Ovary (tissue), 10 donors: ENCODE measurements at places on chromosomes 2 and 18. TPM values are rescaled to one million over a fixed set of nuclear protein-coding genes. Genes with fewer than 3 reads are reported as not detected.

- no peak overlapping the region for H3K4me3 ChIP-seq
- H3K27ac ChIP-seq: no peak overlapping the region
- no peak for DNase-seq
- H3K27me3 ChIP-seq: no peaks in the 10 kb centered on the region
These were observed 287.2 kb downstream of the RDH14 start for GRCh38 chr2:18273205-18273604.

- no peaks in the 10 kb centered on the region for H3K36me3 ChIP-seq
- H3K4me1 ChIP-seq: no peaks in the 10 kb centered on the region
- no peak overlapping the region for H3K4me3 ChIP-seq
- H3K27me3 ChIP-seq: no peaks in the 10 kb centered on the region
- DNase-seq: no peak
These were observed 58.7 kb downstream of the ABCG8 start for GRCh38 chr2:43897492-43897891.

DNA sequence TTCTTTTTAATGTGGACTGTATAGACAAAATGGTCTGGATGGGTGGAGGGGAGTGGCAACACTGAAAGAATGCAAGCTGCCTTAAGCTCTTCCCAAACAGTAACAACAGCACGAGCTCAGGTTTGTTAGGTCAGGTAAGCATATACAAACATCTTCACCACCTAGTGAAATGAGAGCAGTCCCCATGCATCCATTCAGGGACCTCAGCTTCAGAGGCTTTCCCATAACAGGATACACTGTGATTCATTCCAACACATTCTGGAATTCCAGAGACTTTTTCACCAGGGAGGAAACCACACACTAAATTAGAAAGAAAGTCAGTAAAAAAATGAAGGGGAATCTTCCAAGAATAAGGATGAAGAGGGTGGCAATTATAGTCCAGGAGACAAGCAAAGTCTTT, 50.4 kb upstream of the BZW1 start:
- H3K27me3 ChIP-seq: no peaks in the 10 kb centered on the region
- H3K4me3 ChIP-seq: no peak overlapping the region
- DNase-seq: no peak
- H3K27ac ChIP-seq: no peak overlapping the region
- H3K36me3 ChIP-seq: no peaks in the 10 kb centered on the region
- H3K4me1 ChIP-seq: no peaks in the 10 kb centered on the region

DNA sequence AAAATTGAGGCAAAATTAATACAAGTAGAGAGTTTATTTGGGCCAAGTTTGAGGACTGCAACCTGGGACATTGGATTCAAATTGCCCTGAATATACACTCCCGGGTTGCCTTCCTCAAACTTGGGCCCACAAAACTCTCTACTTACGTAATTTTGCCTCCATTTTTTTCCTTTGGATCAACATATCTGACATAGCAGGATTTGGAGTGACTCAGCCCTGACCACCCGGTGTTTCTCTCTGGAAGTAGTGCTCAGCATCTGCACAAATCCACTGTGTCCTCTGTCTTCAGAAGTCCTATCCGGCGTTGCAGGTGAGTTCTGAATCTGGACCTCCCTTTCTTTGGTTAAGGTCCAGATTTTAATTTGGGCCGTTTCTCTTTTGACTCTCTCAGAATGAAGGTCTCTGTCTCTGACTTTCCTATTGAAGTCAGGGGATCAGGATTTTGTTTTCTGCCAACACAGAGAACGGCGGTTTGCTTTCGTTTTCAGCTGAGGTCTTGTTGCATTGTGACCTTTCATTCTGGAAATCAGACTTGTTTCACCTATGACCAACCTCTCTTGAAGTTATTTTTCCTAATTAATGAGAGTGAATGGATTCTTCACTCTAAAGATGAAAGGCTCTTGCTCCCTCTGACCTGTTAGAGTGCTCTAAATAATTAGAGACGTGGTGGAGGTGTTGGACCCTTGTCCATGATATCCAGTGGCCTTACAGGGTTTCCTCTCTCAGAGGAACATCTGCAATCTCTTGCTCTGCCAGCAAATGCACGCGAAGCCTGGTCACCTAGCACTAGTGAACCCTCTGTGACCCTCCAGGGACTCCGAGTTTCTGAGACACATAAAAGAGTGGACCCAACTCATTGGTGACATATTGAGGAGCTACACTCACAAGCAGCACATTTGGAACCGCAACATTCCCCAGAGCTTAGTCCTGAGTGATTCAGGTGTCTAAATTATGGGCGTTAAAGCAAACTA, 13.6 kb downstream of the TCF23 start:
- no peak overlapping the region for H3K4me3 ChIP-seq
- no peaks in the 10 kb centered on the region for H3K27me3 ChIP-seq
- peaks cover 6% of the 10 kb centered on the region for H3K4me1 ChIP-seq
- no peak for DNase-seq
- H3K27ac ChIP-seq: no peak overlapping the region

GRCh38 chr2:193679847-193680246, 1485.1 kb upstream of the TMEFF2 start:
- H3K4me3 ChIP-seq: no peak overlapping the region
- H3K27me3 ChIP-seq: no peaks in the 10 kb centered on the region
- H3K4me1 ChIP-seq: no peaks in the 10 kb centered on the region
- DNase-seq: no peak
- no peak overlapping the region for H3K27ac ChIP-seq

DNA sequence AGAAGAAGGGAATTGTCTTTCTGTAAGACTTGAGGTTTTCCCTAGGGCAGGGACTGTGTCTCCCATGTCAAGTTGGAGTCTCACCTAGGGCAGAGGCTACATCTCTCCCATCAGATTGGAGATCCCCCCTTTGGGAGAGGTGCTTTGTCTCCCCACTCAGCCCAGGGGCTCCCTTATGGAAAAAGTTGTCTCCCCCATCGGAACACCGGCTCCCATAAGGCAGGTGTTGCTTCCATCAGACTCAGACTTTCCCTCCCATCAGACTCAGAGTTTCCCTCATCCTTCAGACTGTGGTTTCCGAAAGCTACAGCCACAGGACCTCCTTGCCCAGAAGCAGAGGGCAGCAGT, 5.8 kb downstream of the ANKRD53 start:
- no peak overlapping the region for H3K27ac ChIP-seq
- H3K27me3 ChIP-seq: no peaks in the 10 kb centered on the region
- no peaks in the 10 kb centered on the region for H3K4me1 ChIP-seq
- H3K4me3 ChIP-seq: no peak overlapping the region

DNA sequence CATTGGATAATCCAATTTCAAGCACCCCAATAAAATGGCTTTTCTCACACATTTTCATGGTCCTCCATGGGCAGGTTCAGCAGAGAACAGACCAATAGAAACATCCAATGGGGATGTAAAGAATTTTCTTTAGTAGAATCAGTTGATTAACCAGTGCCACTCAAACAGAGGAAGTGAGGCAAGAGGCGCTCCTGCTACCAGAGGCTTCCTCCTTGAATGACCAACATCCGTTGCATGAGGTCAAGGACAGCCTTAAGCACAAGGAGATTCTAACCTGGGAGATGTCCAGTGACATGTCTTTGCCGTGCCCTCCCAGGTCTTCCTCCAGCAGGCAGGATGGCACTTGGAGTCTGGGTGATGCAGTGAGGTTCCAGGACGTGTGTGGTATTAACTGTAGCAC, 146.6 kb downstream of the PIEZO2 start:
- H3K4me3 ChIP-seq: no peak overlapping the region
- no peak for DNase-seq
- H3K4me1 ChIP-seq: peaks cover 20% of the 10 kb centered on the region
- no peaks in the 10 kb centered on the region for H3K27me3 ChIP-seq
- no peaks in the 10 kb centered on the region for H3K36me3 ChIP-seq

GRCh38 chr2:163646687-163647086, 89.1 kb downstream of the FIGN start:
- H3K27ac ChIP-seq: no peak overlapping the region
- no peaks in the 10 kb centered on the region for H3K27me3 ChIP-seq
- no peak overlapping the region for H3K4me3 ChIP-seq
- DNase-seq: no peak
- no peaks in the 10 kb centered on the region for H3K4me1 ChIP-seq

The TMEFF2 gene
- not detected for total RNA-seq

The SEMA4F gene
- total RNA-seq: 6.4 TPM
